Neural crest cell (in vitro differentiated cells): ENCODE measurements at places on chromosomes 11 and 22.
A peak's percentile ranks its signal among the peaks of the same experiment; 100 is the strongest.

DNA sequence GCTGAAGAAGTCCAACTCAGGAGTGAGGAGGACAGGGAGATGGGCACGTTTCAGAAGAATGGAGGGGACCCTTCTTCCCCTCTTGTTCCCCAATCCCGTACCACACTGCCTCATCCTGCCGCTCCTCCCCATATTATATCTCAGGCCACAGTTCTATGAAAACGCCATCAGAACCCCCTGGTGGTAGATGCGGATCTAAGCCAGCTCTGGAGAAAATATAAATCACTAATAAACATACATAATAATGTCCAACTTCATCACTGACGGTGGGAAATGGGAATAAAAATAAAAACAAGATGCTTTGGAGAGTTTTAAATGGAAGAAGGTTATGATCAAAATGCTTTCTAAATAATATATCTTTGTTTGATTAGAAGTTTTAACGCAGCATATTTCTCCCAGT lies 400.3 kb downstream of the CADM1 start:
- H3K36me3 ChIP-seq, result no peaks in the 10 kb centered on the region
- no peaks in the 10 kb centered on the region for H3K4me1 ChIP-seq
- DNase-seq, result no peak
- H3K4me3 ChIP-seq, result no peak overlapping the region
- peaks cover 8% of the 10 kb centered on the region for H3K27me3 ChIP-seq

- H3K27ac ChIP-seq, result no peak overlapping the region
- DNase-seq, result no peak
- H3K27me3 ChIP-seq, result no peaks in the 10 kb centered on the region
- H3K36me3 ChIP-seq, result no peaks in the 10 kb centered on the region
Measured at GRCh38 chr11:97702951-97703350, 1313.1 kb downstream of the JRKL start.

- H3K4me1 ChIP-seq, result peaks cover 11% of the 10 kb centered on the region
- DNase-seq, result no peak
- no peak overlapping the region for H3K27ac ChIP-seq
- peaks cover 3% of the 10 kb centered on the region for H3K36me3 ChIP-seq
- H3K4me3 ChIP-seq, result no peak overlapping the region
Measured at GRCh38 chr22:24141586-24141985, 39.7 kb upstream of the SUSD2 start.

DNA sequence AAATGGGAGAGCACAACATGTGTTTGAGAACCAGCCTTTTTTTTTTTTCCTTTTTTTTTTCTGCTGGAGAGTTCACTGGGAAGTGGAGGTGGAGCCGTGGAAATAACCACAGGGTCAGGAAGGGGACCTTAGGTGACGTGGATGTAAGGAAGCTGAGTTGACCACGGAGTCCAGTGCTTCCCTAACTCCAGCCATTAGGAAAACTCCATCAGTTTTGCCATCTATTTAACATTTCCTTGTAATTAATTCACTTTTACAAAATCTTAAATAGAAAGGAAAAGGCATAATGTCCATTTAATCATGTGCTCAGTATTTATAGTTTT lies 2.0 kb upstream of the CDK2AP2 start:
- H3K36me3 ChIP-seq, result no peaks in the 10 kb centered on the region
- H3K27me3 ChIP-seq, result peaks cover 42% of the 10 kb centered on the region
- DNase-seq, result no peak

- no peak overlapping the region for H3K4me3 ChIP-seq
- no peak overlapping the region for H3K27ac ChIP-seq
- H3K27me3 ChIP-seq, result no peaks in the 10 kb centered on the region
- DNase-seq, result no peak
- peaks cover 19% of the 10 kb centered on the region for H3K4me1 ChIP-seq
Measured at GRCh38 chr11:76388408-76388807, 7.3 kb downstream of the GVQW3 start.

GRCh38 chr22:24564376-24565058 lies 8.7 kb downstream of the SNRPD3 start:
- H3K36me3 ChIP-seq, result peaks cover 1% of the 10 kb centered on the region
- no peak overlapping the region for H3K4me3 ChIP-seq
- H3K4me1 ChIP-seq, result no peaks in the 10 kb centered on the region
- H3K27me3 ChIP-seq, result no peaks in the 10 kb centered on the region
- no peak overlapping the region for H3K27ac ChIP-seq

DNA sequence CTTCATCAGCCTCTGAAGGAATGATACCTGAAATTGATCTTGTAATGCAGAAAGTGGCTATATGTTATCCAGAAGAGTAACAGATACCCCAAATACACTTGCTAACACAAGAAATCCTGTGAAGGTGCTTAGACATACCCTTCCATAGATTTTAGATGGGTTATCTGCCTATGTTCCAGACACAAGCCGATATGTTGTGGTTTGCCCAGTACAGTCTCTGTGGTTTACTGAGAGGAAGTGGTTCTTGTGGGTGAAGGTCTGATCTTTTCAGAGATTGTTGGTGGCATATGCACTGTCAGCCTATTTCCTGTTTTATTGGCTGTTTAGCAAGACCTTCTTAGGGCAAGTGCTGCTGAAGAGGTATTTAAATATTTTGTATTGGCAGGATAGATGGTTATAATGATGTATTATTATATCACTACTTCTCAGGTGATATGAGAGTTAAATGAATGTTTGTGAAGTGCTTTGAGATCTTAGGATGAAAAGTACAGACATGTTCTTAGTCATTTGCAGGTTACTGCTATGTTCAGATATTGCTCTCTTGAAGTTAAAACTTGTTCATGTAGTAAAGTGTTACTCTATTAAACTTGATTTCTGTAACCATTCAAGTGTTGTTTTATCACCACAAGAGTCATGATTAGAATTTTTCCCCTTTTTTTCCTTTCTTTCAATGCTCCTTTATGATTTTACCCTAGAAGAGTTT lies 8.2 kb downstream of the ARHGEF12 start:
- no peak overlapping the region for H3K4me3 ChIP-seq
- DNase-seq, result no peak
- H3K4me1 ChIP-seq, result peaks cover 37% of the 10 kb centered on the region
- no peak overlapping the region for H3K27ac ChIP-seq
- H3K27me3 ChIP-seq, result no peaks in the 10 kb centered on the region
- H3K36me3 ChIP-seq, result no peaks in the 10 kb centered on the region

- H3K36me3 ChIP-seq, result peaks cover 43% of the 10 kb centered on the region
- no peak overlapping the region for H3K27ac ChIP-seq
- no peak for DNase-seq
- no peaks in the 10 kb centered on the region for H3K27me3 ChIP-seq
- H3K4me1 ChIP-seq, result peaks cover 5% of the 10 kb centered on the region
Measured at GRCh38 chr11:110141812-110142211, 48.6 kb downstream of the ZC3H12C start.

- H3K27me3 ChIP-seq, result no peaks in the 10 kb centered on the region
- H3K27ac ChIP-seq, result no peak overlapping the region
- peaks cover 26% of the 10 kb centered on the region for H3K36me3 ChIP-seq
- DNase-seq, result no peak
Measured at GRCh38 chr11:119048644-119049043, 8.4 kb downstream of the HYOU1 start.

GRCh38 chr22:48588151-48588877 lies 1239.4 kb downstream of the BRD1 start:
- peaks cover 4% of the 10 kb centered on the region for H3K4me1 ChIP-seq
- H3K4me3 ChIP-seq, result no peak overlapping the region
- no peaks in the 10 kb centered on the region for H3K27me3 ChIP-seq
- H3K36me3 ChIP-seq, result no peaks in the 10 kb centered on the region
- peak overlapping the region; percentile 57 for H3K27ac ChIP-seq
- DNase-seq, result no peak

- no peak overlapping the region for H3K4me3 ChIP-seq
- no peak overlapping the region for H3K27ac ChIP-seq
- no peaks in the 10 kb centered on the region for H3K27me3 ChIP-seq
- H3K4me1 ChIP-seq, result no peaks in the 10 kb centered on the region
- H3K36me3 ChIP-seq, result peaks cover 8% of the 10 kb centered on the region
Measured at GRCh38 chr22:19197997-19198865, 19.7 kb upstream of the SLC25A1 start.

GRCh38 chr11:11635443-11635842 lies 13.6 kb upstream of the GALNT18 start:
- H3K4me1 ChIP-seq, result no peaks in the 10 kb centered on the region
- no peak overlapping the region for H3K27ac ChIP-seq
- H3K36me3 ChIP-seq, result no peaks in the 10 kb centered on the region
- H3K27me3 ChIP-seq, result no peaks in the 10 kb centered on the region

GRCh38 chr11:64088162-64089026 lies 52.7 kb downstream of the FLRT1 start:
- H3K36me3 ChIP-seq, result no peaks in the 10 kb centered on the region
- no peak for DNase-seq
- H3K27ac ChIP-seq, result no peak overlapping the region
- H3K4me1 ChIP-seq, result peaks cover 44% of the 10 kb centered on the region

GRCh38 chr11:111438168-111438567 lies 59.1 kb upstream of the POU2AF1 start:
- H3K4me1 ChIP-seq, result peaks cover 6% of the 10 kb centered on the region
- H3K4me3 ChIP-seq, result no peak overlapping the region
- H3K36me3 ChIP-seq, result no peaks in the 10 kb centered on the region
- no peak overlapping the region for H3K27ac ChIP-seq
- DNase-seq, result no peak

DNA sequence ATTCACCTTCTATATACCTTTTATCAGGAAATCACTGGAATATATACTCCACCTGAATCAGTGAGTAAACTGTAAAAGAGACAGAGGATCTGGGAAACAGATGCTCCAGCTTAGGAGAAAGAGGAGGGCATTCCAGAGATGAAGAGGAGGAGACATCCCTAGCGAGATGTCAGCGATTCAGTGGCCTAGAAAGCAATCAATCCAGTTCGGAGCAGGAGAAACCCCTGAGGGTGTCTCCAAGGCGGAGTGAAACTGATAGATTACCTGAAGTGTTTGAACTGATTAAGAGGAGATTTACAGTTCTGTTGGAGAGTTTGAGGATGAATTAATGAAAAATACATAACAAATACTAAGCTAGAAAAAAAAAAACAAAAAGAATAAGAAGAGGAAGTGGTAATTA lies 24.5 kb upstream of the TNRC6B start:
- DNase-seq, result no peak
- H3K4me1 ChIP-seq, result no peaks in the 10 kb centered on the region
- no peak overlapping the region for H3K27ac ChIP-seq
- H3K27me3 ChIP-seq, result no peaks in the 10 kb centered on the region
- no peak overlapping the region for H3K4me3 ChIP-seq
- H3K36me3 ChIP-seq, result no peaks in the 10 kb centered on the region

- H3K4me3 ChIP-seq, result no peak overlapping the region
- H3K27ac ChIP-seq, result no peak overlapping the region
- no peaks in the 10 kb centered on the region for H3K27me3 ChIP-seq
Measured at GRCh38 chr22:49956418-49956770, 4.2 kb upstream of the PIM3 start.

DNA sequence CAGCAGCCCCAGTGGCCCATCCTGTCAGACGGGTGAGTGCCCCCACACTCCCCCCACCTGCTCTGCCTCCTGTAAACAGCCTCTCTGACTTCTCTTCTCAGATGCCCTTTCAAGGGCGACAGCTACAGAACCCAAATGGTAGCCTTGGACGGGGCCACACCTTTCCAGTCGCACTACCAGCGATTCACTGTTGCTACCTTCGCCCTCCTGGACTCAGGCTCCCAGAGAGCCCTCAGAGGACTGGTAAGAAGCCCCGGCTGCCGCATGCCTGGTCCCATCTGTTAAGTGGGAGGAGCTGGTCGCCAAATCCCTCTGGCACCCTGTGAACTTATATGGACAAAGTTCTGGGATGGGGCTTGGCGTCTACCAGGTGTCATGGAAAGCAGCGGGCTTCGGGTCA lies 6.2 kb downstream of the ZP1 start:
- no peaks in the 10 kb centered on the region for H3K27me3 ChIP-seq
- H3K27ac ChIP-seq, result no peak overlapping the region
- no peaks in the 10 kb centered on the region for H3K4me1 ChIP-seq
- no peak for DNase-seq
- no peak overlapping the region for H3K4me3 ChIP-seq

DNA sequence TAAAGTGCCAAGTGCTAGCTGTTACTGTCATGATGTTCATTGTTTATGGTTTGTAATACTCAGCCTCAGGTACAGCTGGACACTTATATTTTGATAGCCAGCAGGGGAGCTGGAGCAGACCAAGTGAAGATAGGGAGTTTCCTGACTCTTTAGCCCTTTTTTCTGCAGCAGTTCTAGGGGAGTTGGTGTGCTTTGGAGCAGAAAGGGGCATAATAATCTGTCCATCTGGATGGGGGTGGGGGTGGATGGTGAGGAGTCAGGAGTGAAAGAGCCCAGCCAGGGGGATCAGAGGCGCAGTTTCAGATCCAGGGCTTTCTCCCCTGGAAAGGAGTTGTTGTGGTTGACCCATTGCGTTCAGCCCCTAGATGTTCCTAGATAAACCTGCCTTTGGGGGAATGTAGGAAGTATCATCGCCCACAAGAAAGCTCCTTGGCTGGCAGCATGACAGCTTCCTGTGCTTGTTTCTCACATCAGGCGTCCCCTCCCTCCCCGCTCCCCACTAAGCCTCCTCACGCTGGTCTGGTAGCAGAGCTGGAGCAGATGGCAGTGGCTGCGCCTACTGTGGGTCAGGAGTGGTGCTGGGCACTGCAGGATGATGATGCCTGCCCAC lies 41.9 kb downstream of the MED15 start:
- peak overlapping the region; percentile 60 for H3K27ac ChIP-seq
- no peak for DNase-seq
- no peak overlapping the region for H3K4me3 ChIP-seq
- peaks cover 5% of the 10 kb centered on the region for H3K36me3 ChIP-seq

DNA sequence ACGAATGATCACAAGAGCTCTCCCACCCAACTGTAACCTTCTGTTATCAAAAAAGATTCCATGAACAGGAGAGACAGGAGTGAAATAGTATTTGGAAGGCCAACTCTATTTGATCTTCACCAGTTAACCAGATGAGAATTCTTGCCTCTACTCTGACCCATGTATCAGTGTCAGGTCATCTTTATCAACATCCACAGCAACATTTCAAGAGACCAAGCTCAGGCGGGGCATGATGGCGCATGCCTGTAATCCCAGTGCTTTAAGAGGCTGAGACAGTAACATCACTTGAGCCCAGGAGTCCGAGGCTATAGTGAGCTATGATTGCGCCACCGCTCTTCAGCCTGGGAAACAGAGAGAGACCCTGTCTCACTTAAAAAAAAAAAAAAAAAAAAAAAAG lies 62.3 kb downstream of the GAB2 start:
- H3K36me3 ChIP-seq, result peaks cover 12% of the 10 kb centered on the region
- DNase-seq, result no peak
- H3K27ac ChIP-seq, result no peak overlapping the region

GRCh38 chr11:62075438-62075837 lies 48.4 kb upstream of the INCENP start:
- no peaks in the 10 kb centered on the region for H3K36me3 ChIP-seq
- no peak overlapping the region for H3K4me3 ChIP-seq
- no peaks in the 10 kb centered on the region for H3K4me1 ChIP-seq
- DNase-seq, result no peak
- no peak overlapping the region for H3K27ac ChIP-seq
